Hippocampal formation (tissue), 2 donors: ENCODE measurements at places on chromosomes 1 and 21.

DNA sequence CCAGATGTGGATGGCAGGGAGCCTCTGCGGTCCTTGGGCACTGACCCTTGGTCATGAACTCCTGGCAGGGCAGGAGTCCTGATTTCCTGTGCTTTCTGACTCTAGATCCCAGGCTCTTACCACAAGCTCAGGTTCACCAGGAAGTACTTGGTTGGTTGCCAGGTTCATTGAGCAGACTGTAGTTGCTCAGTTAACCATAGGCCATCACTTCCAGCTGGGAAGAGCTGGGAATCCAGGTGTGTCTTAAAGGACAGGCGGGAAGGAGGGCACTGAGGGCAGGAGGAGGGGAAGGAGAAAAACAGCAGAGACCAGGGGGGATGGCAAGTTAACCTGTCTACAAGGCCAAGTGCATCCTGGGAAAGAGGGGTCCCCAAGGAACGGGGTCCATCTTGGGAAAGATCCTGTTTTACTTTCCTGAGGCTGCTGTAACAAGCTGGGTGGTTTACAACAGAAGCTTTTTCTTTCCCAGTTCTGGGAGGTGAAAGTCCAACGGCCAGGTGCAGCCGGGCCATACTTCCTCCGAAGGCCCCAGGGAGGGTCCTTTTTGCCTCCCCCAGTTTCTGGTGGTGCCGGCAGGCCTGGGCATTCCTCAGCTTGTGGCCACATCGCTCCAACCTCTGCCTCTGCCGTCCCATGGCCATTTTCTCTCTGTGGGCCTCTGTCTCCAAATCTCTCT is 11.6 kb downstream of the KCNAB2 start:
- DNase-seq: no peak

GRCh38 chr1:179586107-179586823 is 5.4 kb upstream of the TDRD5 start:
- DNase-seq: peak; percentile 26

GRCh38 chr1:28535180-28535579 is 17.7 kb upstream of the TRNAU1AP start:
- no peak for DNase-seq

- no peak for DNase-seq
Measured at GRCh38 chr21:37983336-37984095, 67.3 kb upstream of the KCNJ6 start.

DNA sequence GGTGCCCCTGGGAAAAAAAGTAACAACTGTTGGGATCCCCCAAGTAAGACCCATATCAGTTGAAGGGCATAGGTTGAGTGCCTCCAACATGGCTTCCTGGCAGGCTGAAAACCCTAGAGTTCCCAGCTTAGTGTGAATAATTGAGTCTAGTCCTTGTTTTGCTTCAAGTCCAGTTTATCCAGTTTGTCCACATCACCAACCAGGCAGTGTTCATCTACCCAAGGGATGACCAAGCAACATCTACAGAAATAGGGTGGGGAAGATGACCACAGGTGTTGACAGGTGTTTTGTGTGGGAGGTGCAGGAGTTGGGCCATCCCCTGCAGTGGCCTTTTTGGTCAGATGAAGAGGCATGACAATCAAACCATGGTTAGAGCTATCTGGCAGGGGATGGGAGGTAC is 54.3 kb upstream of the ERO1B start:
- no peak for DNase-seq

- DNase-seq: no peak
Measured at GRCh38 chr1:85230305-85230977, 29.0 kb downstream of the C1orf52 start.
